ENCODE measurements at places on chromosomes 5 and 9. TPM values are rescaled to one million over a fixed set of nuclear protein-coding genes. Genes with fewer than 3 reads are reported as not detected.
A peak's percentile ranks its signal among the peaks of the same experiment; 100 is the strongest.

DNA sequence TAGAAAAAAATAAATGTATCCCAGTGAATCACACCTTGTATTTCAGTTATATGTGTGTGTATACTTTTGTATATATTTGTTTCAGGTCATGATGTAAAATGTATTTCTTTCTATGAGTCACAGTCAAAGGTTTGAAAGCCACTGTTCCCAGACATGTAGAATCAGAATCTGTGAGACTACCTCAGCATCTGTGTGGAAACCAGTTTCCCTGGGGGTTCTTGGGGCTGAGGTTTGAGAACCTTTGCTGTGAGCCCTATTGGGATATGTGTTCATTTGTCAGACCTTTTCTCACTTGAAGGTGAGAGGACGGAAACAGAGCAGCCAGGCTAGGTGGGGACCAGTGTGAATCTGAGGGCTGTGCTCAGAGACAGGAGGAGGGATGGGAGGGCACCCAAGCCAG is 78.7 kb upstream of the SAP30L start:
- no peaks in the 10 kb centered on the region for H3K27me3 ChIP-seq
- no peaks in the 10 kb centered on the region for H3K4me1 ChIP-seq
- H3K27ac ChIP-seq = no peak overlapping the region
- DNase-seq = no peak

POU5F2 gene
- total RNA-seq = 0.37 TPM

GRCh38 chr9:99819123-99819855 is 2.4 kb upstream of the NR4A3 start:
- no peaks in the 10 kb centered on the region for H3K36me3 ChIP-seq
- peak overlapping the region; percentile 88 for H3K27ac ChIP-seq
- H3K4me3 ChIP-seq = peak overlapping the region; percentile 67
- H3K27me3 ChIP-seq = peaks cover 21% of the 10 kb centered on the region
- H3K4me1 ChIP-seq = peaks cover 5% of the 10 kb centered on the region
- DNase-seq = peak; percentile 84

DNA sequence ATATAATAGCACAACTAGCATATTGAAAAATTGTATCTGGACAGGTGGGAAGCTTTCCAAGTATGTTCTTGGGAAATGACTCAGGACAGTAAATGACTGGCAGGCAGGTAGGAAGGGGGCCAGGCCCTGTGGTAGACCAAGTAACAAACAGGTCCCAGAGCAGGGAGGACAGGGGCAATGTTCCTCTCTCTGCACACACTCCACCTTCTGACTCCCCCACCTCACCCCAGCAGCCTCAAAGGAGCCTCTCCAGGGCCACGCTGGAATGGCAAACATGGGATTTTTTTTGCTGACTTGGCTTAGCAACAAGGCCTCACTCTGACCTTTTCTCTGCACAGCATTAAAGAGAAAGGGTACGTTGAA is 31.1 kb upstream of the IQGAP2 start:
- no peak for DNase-seq
- no peak overlapping the region for H3K4me3 ChIP-seq
- H3K4me1 ChIP-seq = peaks cover 5% of the 10 kb centered on the region
- H3K27me3 ChIP-seq = no peaks in the 10 kb centered on the region
- no peaks in the 10 kb centered on the region for H3K36me3 ChIP-seq

DNA sequence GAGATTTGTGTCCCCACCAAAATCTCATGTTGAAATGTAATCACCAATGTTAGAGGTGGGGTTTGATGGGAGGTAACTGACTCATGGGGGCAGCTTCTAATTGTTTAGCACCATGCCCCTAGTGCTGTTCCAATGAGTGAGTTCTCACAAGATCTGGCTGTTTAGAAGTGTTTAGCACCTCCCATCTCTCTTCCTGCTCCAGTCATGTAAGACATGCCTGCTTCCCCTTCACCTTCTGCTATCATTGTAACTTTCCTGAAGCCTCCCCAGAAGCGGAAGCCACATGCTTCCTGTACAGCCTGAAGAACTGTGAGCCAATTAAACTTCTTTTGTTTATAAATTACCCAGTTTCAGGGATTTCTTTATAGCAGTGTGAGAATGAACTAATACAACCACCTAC is 170.5 kb downstream of the NDUFS4 start:
- no peaks in the 10 kb centered on the region for H3K4me1 ChIP-seq
- no peak overlapping the region for H3K4me3 ChIP-seq
- no peaks in the 10 kb centered on the region for H3K36me3 ChIP-seq
- no peak for DNase-seq
- H3K27me3 ChIP-seq = no peaks in the 10 kb centered on the region

LCN1 gene
- not detected for total RNA-seq

- DNase-seq = no peak
- H3K27ac ChIP-seq = no peak overlapping the region
- H3K36me3 ChIP-seq = no peaks in the 10 kb centered on the region
- no peak overlapping the region for H3K4me3 ChIP-seq
Observed at GRCh38 chr5:60395712-60396329, 304.1 kb downstream of the DEPDC1B start.

- H3K36me3 ChIP-seq = no peaks in the 10 kb centered on the region
- peaks cover 17% of the 10 kb centered on the region for H3K27me3 ChIP-seq
- no peak for DNase-seq
- peak overlapping the region; percentile 22 for H3K4me3 ChIP-seq
- no peak overlapping the region for H3K27ac ChIP-seq
Observed at GRCh38 chr5:1931604-1932231, 49.0 kb upstream of the IRX4 start.

GRCh38 chr9:6845880-6846279 is 88.1 kb downstream of the KDM4C start:
- H3K4me1 ChIP-seq = no peaks in the 10 kb centered on the region
- H3K27me3 ChIP-seq = no peaks in the 10 kb centered on the region
- no peak overlapping the region for H3K4me3 ChIP-seq
- DNase-seq = no peak
- H3K36me3 ChIP-seq = no peaks in the 10 kb centered on the region
- no peak overlapping the region for H3K27ac ChIP-seq

SUB1 gene
- 227 TPM for total RNA-seq

GRCh38 chr5:18311266-18311665 is 677.0 kb downstream of the TAF11L14 start:
- no peaks in the 10 kb centered on the region for H3K4me1 ChIP-seq
- no peaks in the 10 kb centered on the region for H3K36me3 ChIP-seq
- no peak overlapping the region for H3K27ac ChIP-seq
- H3K27me3 ChIP-seq = no peaks in the 10 kb centered on the region
- DNase-seq = no peak

GRCh38 chr5:45507178-45507577 is 189.0 kb downstream of the HCN1 start:
- H3K4me1 ChIP-seq = no peaks in the 10 kb centered on the region
- H3K36me3 ChIP-seq = no peaks in the 10 kb centered on the region
- no peak overlapping the region for H3K4me3 ChIP-seq
- H3K27me3 ChIP-seq = no peaks in the 10 kb centered on the region
- DNase-seq = no peak

- H3K27ac ChIP-seq = no peak overlapping the region
- H3K36me3 ChIP-seq = no peaks in the 10 kb centered on the region
- no peaks in the 10 kb centered on the region for H3K27me3 ChIP-seq
- no peaks in the 10 kb centered on the region for H3K4me1 ChIP-seq
- no peak for DNase-seq
- no peak overlapping the region for H3K4me3 ChIP-seq
Observed at GRCh38 chr5:112411903-112412302, 7.2 kb downstream of the EPB41L4A start.

SLC23A1 gene
- 5.0 TPM for total RNA-seq

- no peak for DNase-seq
- no peak overlapping the region for H3K4me3 ChIP-seq
- H3K36me3 ChIP-seq = no peaks in the 10 kb centered on the region
Observed at GRCh38 chr9:77817590-77818311, 169.6 kb upstream of the GNA14 start.

DNA sequence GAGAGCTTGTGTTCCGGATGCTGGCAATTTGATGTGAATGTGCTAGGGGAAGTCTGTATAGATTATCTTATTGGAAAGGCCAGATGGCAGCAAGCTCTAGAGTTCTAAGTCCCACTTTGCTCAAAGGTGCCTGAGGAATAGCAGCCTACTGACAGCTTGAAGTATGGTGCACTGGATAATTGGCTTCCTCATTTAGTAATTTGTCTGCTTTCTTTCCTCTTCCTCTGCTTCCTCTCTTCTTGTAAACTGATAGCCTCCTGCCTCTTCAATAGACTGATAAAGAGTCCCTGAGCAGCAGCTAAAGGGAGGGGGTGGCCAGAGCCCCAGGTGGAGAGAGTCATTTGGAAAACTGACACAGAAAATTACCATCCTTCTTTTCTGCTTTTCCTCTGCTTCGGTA is 177.3 kb downstream of the FGF1 start:
- no peak for DNase-seq
- H3K27ac ChIP-seq = no peak overlapping the region
- no peaks in the 10 kb centered on the region for H3K36me3 ChIP-seq
- H3K4me1 ChIP-seq = no peaks in the 10 kb centered on the region

GRCh38 chr5:79173626-79174025 is 62.0 kb downstream of the BHMT start:
- no peaks in the 10 kb centered on the region for H3K36me3 ChIP-seq
- H3K27me3 ChIP-seq = no peaks in the 10 kb centered on the region
- DNase-seq = no peak
- H3K4me3 ChIP-seq = no peak overlapping the region
- no peak overlapping the region for H3K27ac ChIP-seq
- H3K4me1 ChIP-seq = no peaks in the 10 kb centered on the region

- no peaks in the 10 kb centered on the region for H3K36me3 ChIP-seq
- H3K4me3 ChIP-seq = no peak overlapping the region
- no peaks in the 10 kb centered on the region for H3K27me3 ChIP-seq
- no peak overlapping the region for H3K27ac ChIP-seq
- DNase-seq = no peak
Observed at GRCh38 chr9:35549441-35549840, 55.6 kb upstream of the TESK1 start.

GRCh38 chr5:180097163-180097894 is 25.8 kb upstream of the RNF130 start:
- H3K36me3 ChIP-seq = no peaks in the 10 kb centered on the region
- H3K27me3 ChIP-seq = no peaks in the 10 kb centered on the region
- DNase-seq = no peak
- H3K4me3 ChIP-seq = no peak overlapping the region

GRCh38 chr5:127112347-127112864 is 39.1 kb upstream of the C5orf63 start:
- no peak for DNase-seq
- no peak overlapping the region for H3K4me3 ChIP-seq
- H3K27me3 ChIP-seq = no peaks in the 10 kb centered on the region
- no peaks in the 10 kb centered on the region for H3K36me3 ChIP-seq
- H3K4me1 ChIP-seq = no peaks in the 10 kb centered on the region
- no peak overlapping the region for H3K27ac ChIP-seq

DNA sequence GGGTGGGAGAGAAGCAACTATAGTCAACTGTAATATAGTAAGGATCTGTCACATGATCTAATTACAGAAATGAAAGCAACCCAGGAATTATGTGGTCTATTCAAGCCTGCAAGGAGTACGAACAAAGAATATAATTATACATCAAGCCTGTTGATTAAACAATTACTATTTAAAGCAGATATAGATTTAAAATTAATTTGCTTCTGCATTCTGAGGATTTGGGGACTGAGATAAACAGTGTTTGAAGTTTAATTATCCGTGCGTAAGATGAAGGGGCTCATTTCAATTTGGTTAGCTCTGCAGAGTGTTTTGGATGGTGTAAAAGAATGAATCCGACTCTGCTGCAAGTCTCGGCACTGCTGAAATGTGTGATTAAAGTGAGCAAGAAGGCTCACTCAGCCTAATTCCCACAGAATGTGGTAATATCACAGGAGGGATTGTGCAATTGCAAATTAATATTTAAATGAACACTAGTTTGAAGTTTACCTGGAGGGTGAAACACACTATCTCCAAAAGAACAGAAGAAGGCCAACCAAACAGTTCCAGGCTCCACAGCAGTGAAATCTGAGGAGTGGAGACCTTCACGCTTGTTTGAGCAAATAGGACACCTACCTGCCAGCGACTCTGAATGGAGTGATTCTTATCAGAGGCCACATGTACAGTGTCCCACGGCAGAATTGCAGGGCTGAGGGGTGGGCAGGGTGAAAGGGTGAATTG is 420.6 kb upstream of the SLC30A5 start:
- no peaks in the 10 kb centered on the region for H3K4me1 ChIP-seq
- DNase-seq = no peak
- H3K27ac ChIP-seq = no peak overlapping the region
- H3K27me3 ChIP-seq = no peaks in the 10 kb centered on the region
- H3K4me3 ChIP-seq = no peak overlapping the region

SOX30 gene
- total RNA-seq = 0.42 TPM

GRCh38 chr5:146751781-146752401 is 126.7 kb downstream of the PPP2R2B start:
- no peaks in the 10 kb centered on the region for H3K36me3 ChIP-seq
- no peak overlapping the region for H3K27ac ChIP-seq
- DNase-seq = no peak

PELO gene
- 15.2 TPM for total RNA-seq

GABRA6 gene
- total RNA-seq = not detected

- no peaks in the 10 kb centered on the region for H3K36me3 ChIP-seq
- H3K27ac ChIP-seq = no peak overlapping the region
- H3K4me3 ChIP-seq = no peak overlapping the region
Observed at GRCh38 chr9:27829621-27830020, 256.3 kb upstream of the C9orf72 start.

BRIX1 gene
- 22.6 TPM for total RNA-seq

GRCh38 chr5:78821536-78822021 is 163.5 kb downstream of the ARSB start:
- H3K27me3 ChIP-seq = no peaks in the 10 kb centered on the region
- no peak overlapping the region for H3K4me3 ChIP-seq
- no peak for DNase-seq
- H3K36me3 ChIP-seq = no peaks in the 10 kb centered on the region

DNA sequence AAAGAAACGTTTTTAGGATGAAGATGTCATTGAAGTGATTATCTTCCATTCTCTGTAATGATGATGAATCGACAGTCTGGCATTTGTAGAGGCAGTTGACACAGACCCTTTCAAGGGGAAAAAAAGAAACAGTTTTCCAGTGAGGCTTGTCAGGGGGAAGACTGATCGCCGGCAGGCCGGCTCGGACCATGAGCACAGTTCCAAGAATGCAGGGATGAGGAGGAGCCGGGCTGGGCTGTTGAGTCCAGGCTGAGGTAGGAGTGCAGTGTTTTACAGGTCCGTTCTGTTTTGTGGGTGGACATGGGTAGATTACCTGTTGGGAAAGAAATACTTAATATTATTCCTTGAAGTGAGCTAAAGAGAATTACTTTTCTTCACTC is 194.6 kb downstream of the AOPEP start:
- H3K27me3 ChIP-seq = no peaks in the 10 kb centered on the region
- peak overlapping the region; percentile 63 for H3K27ac ChIP-seq
- no peak overlapping the region for H3K4me3 ChIP-seq
- no peaks in the 10 kb centered on the region for H3K36me3 ChIP-seq
- no peak for DNase-seq
- no peaks in the 10 kb centered on the region for H3K4me1 ChIP-seq

POLR3G gene
- 4.0 TPM for total RNA-seq

- H3K4me3 ChIP-seq = no peak overlapping the region
- H3K27ac ChIP-seq = no peak overlapping the region
- DNase-seq = no peak
- H3K4me1 ChIP-seq = no peaks in the 10 kb centered on the region
Observed at GRCh38 chr9:80648336-80648735, 1041.0 kb downstream of the TLE1 start.

C9orf43 gene
- 0.57 TPM for total RNA-seq

SPTAN1 gene
- total RNA-seq = 263 TPM
